ENCODE measurements at places on chromosomes 3 and 15.

DNA sequence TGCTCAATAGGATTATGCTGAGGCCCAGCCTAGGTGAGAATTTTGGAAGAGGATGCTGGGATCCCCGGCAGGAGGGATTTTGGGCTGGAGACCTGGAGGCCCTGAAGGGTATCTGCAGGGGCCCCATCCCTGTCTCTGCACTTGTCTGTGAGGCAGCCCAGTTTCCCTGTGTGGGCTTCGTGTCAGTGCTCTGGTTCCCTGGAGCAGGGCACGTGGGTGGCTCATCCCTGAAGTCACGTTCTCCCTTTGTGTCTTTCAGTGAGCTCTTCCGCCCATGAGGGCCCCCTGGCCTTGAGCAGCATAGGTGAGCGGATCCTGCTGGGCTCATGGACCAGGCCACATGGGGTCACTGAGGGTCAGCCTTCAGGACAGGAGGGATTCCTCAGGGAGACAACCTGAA, 217.9 kb downstream of the SNRPN start:
- no peak for DNase-seq

DNA sequence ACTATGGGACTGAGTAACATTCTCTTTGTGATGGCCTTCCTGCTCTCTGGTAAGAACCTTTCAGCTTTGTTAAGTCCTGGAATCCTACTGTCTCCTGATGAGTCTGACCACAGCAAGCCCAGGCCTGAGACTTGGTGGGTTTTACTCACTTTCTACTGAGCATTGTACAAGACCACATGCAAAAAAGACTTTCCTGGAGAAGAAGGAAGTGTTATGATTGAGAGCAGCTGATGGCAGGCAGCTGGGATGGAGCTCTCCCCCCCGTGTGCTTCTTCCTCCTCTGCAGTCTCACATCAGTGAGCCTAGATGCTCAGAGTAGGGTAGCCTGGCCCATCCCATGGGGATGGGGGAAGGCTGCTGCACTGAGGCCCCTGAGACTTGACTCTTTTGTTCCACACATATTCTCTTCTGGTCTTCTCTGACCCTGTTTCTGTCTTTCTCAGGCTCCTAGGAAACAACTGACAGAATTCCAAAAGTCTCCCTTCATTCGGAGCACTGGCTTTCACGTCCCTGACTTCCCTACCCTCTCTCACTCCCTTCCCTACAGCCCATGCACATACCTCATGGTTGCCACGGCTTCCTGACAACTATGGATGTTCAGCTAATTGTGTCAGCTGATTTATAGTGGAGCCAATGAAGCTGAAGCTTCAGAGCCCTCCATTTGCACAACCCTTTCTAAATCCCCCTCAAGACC, 36.6 kb downstream of the CD86 start:
- no peak for DNase-seq

GRCh38 chr3:53353202-53353601, 5.9 kb upstream of the DCP1A start:
- no peak for DNase-seq

DNA sequence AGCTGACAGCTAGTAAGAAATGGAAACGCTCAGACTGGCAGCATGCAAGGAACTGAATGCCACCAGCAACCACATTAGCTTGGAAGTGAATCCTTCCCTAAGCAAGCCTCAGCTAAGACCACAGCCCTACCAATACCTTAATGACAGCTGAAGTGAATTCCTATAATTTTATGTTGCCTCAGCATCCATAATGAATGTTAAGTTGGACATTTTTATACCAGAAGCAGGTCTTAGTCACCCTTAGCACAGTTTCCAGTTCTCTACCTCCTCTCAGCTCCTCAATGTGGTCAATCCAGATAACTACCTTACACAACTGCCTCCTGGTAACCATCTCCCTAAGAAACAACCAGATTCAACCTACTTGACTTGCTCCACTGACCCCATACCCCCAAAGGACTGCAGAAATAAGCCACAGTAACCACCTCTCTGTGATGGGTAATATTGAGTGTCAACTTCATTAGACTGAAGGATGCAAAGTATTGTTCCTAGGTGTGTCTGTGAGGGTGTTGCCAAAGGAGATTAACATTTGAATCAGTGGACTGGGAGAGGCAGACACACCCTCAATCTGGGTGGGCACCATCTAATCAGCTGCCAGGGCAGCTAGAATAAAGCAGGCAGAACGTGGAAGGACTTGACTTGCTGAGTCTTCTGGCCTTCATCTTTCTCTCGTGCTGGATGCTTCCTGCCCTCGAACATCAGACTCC, 33.5 kb downstream of the NEDD4 start:
- DNase-seq: peak; percentile 6

- DNase-seq: no peak
These were observed 89.6 kb downstream of the CHST2 start for GRCh38 chr3:143208976-143209714.

DNA sequence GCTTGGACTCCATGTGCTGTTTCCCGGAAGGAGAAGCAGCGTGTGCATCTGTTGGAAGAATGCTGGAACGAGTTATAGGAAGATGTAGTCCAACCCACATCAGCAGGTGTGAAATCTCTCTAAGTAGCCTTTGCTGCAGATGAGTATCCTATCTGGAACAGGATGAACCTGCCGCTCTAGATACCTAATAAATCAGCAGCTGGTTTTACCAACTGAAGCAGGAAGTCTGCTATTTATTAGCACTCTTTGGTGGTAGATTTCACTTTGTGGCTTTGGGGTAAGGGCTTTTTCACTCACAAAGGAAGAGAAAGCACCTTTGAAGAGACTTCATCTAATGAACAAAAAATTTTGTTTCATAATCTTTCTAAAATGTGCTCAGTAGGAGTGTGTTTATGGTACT, 66.4 kb downstream of the DCUN1D1 start:
- DNase-seq: no peak

DNA sequence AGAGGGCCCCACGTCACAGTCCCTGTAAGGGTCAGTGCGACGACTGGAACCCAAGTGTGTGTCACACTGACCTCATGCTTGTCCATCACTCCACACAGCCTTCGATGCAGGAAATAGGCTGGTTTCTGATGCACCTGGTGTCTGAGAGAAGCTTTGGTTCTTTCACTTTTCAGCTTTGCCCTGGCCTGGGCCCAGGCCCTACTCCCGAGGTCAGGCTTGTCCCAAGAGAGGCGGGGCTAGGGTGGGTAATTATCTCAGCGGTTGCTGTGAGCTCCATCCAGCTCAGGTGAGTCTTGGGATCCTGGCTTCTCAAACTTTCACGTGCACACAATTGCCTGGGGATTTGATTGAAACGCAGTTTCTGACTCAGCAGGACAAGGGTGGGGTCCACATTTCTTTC, 19.6 kb upstream of the CHRNB4 start:
- no peak for DNase-seq

- no peak for DNase-seq
These were observed 20.7 kb upstream of the KLF13 start for GRCh38 chr15:31305796-31306425.

DNA sequence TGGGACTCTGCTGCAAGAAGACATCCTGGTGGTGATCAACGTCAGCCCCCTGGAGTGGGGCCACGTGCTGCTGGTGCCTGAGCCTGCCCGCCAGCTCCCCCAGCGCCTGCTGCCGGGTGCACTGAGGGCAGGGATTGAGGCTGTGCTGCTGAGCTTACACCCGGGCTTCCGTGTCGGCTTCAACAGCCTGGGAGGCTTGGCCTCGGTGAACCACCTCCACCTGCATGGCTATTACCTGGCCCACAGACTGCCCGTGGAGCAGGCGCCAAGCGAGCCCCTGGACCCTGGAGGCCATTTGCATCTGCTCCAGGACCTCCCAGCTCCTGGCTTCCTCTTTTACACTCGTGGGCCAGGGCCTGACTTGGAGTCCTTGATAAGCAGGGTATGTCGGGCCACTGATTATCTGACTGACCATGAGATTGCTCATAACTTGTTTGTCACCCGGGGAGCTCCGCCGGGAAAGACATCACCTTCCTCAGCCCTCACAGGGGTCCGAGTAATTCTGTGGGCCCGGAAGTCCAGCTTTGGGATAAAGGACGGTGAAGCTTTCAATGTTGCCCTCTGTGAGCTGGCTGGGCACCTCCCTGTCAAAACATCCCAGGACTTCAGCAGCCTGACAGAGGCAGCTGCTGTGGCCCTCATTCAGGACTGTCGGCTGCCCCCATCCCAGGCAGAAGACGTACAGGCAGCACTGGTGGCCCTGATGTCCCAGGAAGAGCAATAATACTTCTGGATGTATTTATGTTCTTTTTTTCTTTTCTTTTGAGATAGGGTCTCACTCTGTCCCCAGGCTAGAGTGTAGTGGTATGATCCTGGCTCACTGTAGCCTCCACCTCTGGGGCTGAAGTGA, 7.6 kb downstream of the GDPGP1 start:
- no peak for DNase-seq

DNA sequence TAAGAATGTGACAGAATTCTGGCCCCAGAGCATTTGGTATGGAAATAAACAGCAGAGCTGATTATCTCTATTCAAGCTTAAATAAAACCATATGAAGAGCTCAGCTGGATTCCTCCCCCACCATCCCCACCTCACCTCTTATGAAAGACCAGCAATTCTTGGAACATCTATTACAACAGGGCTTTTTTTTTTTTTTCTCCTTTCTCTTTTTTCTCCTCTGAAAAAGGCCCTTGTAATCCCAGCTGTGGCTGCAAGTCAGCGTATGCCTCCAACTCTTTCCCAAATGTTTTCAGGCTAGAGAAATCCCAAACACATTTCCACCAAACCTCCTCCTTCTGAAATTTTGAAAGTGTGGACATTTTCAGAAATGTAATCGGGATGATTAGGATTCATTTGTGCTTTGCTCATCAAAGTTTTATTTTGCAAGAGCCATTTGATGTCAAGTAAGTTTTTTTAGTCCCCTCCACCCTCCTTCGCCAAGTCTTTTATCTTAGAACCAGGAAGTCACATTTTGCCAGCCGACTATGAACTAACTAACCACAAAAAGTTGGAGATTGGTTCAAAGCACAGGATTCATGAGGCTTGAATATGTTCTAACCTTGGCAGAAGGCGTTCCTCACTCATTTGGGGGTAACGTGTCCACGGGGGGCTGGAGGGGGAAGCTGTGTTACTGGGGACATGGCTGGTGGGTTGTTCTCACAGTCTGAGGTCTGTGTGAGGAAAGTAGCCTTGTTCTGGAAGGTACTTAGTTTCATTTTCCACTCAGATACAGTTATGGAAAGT, 142.0 kb upstream of the PDZRN3 start:
- peak; percentile 93 for DNase-seq

DNA sequence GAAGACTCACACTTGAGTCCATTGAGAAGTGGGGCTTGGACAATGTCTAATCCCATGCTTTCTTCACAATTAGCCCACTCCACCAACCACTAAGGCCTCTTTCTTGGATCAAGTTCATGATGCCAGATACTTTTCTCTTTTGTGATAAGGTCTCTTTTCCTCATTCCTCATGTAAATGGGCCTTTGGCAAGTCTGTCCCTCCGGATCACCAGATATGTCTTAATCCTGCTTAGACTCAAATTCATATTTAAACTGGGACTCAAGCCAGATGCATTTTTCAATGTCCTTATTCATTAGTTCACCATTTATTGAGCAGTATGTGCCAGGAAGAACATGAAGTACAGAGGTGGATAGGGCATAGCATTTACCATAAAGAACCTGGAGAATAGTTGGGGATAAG, 671.1 kb downstream of the TBL1XR1 start:
- DNase-seq: no peak

- DNase-seq: no peak
These were observed 690.7 kb downstream of the TUSC7 start for GRCh38 chr3:117400303-117400702.

DNA sequence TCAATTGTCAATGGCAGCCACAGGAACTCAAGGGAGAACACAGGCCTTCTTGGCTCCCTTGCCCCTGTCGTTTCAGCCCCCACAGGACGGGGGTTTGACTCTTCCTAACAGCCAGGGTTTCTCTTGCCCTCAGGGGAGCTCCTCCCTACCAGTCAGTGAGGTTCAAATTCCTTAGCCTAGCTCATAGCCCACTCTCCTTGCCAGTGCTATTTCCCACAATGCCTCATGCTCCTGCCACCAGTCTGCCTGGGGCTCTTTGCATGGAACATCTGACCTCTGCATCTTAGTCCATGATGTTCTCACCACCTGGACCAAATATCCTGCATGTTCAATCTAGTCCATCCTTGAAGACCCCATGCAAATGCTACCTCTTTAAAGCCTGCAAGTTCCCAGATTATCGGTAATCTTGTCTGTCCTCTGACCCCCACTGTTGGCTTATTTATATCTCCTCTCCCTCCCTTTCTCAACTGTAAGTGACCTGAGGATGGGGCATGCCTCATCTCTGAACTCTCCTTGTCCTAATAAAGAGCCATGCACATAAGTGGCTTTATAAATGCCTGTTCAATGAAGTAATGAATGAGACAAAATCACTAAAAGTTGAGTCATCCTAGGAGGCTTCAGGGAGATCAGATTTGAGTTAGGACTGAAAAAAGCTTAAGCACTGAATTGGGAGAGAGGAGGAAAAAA, 78.0 kb downstream of the MYO1E start:
- DNase-seq: peak; percentile 96

- no peak for DNase-seq
These were observed 42.5 kb downstream of the IL16 start for GRCh38 chr15:81239190-81239589.

- DNase-seq: peak; percentile 58
These were observed 1264.3 kb upstream of the ALCAM start for GRCh38 chr3:104102386-104102785.

- peak; percentile 84 for DNase-seq
These were observed 50.8 kb upstream of the MUC13 start for GRCh38 chr3:124985349-124985748.

DNA sequence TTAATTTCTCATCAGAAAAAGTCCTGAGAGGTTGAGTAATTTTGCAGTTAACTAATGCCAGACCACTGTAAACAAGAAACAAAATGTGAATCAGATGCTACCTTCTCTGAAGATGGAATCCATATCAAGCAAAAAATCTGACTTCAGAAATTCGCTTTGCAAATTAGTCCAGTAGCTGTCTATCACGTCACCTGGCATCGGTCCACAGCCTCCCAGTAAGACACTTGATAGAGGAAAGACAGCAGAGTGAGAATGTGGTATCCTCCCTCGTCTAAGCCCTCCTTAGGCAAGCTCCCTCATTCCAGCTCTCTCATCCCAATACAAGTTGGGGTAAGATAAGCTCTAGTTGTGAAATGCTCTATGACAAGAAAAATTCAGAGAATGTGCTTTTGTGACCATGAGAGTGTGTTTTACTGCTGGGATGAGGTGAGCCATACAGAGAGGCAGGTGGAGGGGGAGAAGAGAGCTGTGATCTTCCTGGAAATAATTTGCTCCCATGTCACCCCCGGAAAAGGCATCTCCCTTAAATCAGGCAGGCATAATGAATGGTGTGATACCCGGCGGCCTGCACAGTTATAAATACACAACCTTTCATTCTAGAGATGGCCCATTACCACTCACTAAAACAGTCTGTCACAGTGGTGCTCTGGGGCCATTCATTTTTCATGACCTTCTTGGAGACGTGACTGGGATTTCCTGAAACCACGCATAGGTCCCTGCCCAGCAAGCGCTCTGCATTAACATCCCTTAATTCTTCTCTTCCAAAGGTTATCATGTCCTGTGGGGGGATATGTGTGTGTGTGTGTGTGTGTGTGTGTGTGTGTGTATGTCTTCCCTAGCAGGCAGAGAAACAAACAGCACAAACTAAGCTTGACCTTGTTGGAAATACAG, 602.0 kb upstream of the KCNMB2 start:
- DNase-seq: peak; percentile 96

All from fibroblast of skin of right quadriceps (primary cell).